Kidney (tissue), 22 donors: ENCODE measurements at places on chromosomes 2 and 18. TPM values are rescaled to one million over a fixed set of nuclear protein-coding genes. Genes with fewer than 3 reads are reported as not detected.

DNA sequence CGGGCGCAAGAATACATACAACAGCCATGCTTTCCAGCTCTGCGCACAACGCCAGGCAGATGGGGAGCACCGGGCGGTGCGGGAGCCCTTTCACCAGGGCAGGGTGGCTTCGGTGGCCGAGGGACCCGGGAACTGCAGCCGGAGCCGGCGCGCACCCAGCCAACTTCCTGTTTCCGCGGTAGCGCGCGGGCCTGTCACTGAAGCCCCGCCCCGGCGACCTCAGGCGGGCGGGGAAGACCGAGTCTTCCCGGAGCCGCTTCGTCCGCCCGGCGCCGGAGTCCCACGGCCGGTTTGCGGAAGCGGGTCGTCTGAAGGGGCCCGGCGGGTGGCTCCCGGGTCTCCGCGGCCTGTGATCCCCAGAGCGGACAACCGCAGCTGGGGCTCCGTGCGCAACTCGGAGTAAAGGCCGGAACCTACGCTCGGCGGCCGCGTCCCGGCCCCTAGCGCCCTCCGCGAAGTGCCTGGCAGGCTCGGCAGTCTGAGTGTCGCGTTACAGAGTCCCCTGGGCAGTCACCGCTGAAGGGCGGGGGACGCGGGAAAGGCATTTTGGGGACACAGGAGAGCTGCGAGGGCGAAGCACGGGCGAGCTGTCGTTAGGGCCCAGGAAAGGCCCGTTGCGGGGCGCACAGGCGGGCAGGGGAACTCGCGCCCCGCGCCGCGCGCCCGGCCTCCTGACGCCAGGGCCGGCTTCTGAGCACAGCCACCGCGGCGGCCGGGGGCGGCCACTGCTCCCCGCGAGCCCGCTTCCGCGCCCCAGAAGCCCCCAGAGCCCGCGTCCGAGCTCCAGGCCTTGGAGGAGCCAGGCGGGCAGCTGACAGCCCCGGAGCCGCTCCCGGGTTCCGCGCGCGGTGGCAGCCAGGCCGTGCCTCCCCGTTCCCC lies at the start of gene MPPE1:
MPPE1 (minus strand) TSS at position 136 of the 879 bp plus-strand sequence. CDS start 11,053 bp downstream, outside the sequence.
- H3K27ac ChIP-seq = peak within 1 kb of the TSS; percentile 99
- no peaks in the 10 kb centered on the region for H3K36me3 ChIP-seq
- peak; percentile 94 for DNase-seq
- peaks cover 15% of the 10 kb centered on the region for H3K4me1 ChIP-seq
- H3K27me3 ChIP-seq = no peaks in the 10 kb centered on the region

GRCh38 chr2:218852911-218853667 lies 6.5 kb upstream of the WNT6 start:
- no peak overlapping the region for H3K27ac ChIP-seq
- H3K4me3 ChIP-seq = no peak overlapping the region
- peak; percentile 74 for DNase-seq
- H3K36me3 ChIP-seq = no peaks in the 10 kb centered on the region
- H3K4me1 ChIP-seq = no peaks in the 10 kb centered on the region

DNA sequence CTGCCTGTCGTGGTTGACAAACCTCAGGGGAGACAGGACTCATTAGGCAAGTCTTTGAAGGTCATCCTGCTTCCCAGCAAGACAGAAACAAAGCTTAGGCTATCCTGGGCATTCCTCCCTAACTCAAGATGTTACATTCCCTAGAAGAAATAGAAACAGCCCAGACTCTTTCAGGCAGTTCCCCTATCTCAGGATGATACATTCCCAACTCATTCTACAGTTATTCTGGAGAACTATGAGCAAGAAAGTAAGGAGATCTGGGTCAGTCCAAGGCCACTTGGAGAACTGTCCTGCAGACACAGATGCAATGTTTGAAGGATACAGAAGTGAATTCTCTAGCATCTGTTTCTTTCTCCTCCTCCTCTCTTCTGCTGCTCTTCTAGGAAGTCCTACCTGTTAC lies 220.1 kb upstream of the NCKAP5 start:
- H3K36me3 ChIP-seq = no peaks in the 10 kb centered on the region
- H3K27ac ChIP-seq = no peak overlapping the region
- DNase-seq = no peak
- H3K4me1 ChIP-seq = no peaks in the 10 kb centered on the region
- H3K4me3 ChIP-seq = no peak overlapping the region

FTCDNL1 gene
- 3.4 TPM for total RNA-seq

- H3K27me3 ChIP-seq = no peaks in the 10 kb centered on the region
- H3K27ac ChIP-seq = no peak overlapping the region
- H3K36me3 ChIP-seq = no peaks in the 10 kb centered on the region
- DNase-seq = no peak
Measured at GRCh38 chr18:36058674-36059073, 8.7 kb downstream of the RPRD1A start.

GRCh38 chr2:30134582-30134981 lies 12.2 kb upstream of the YPEL5 start:
- H3K4me3 ChIP-seq = no peak overlapping the region
- H3K36me3 ChIP-seq = no peaks in the 10 kb centered on the region
- H3K4me1 ChIP-seq = no peaks in the 10 kb centered on the region
- H3K27me3 ChIP-seq = no peaks in the 10 kb centered on the region
- no peak overlapping the region for H3K27ac ChIP-seq
- DNase-seq = no peak

DNA sequence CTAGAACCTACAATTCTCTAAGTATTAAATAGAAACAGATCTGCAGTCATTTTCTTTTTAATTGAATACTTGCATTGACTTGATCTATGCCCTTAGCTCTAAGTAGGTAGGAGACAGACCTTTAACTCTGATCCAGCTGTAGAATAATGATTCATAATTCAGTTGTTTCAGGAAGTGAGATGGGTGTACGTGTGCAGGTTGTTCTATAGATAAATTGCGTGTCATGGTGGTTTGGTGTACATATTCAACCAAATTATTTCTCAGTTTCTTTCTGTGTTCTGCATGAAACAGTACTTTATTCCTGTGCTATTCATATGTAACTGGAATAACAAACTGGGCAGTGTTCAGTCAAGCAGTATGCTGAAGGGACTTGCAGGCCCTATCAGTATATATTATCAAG lies 34.3 kb upstream of the CD226 start:
- H3K27me3 ChIP-seq = no peaks in the 10 kb centered on the region
- no peaks in the 10 kb centered on the region for H3K36me3 ChIP-seq
- H3K27ac ChIP-seq = no peak overlapping the region
- no peak overlapping the region for H3K4me3 ChIP-seq
- DNase-seq = no peak

NYAP2 gene
- total RNA-seq = 0.66 TPM

ICOS gene
- 0.85 TPM for total RNA-seq

AMER3 gene
- total RNA-seq = not detected

- no peaks in the 10 kb centered on the region for H3K36me3 ChIP-seq
- no peaks in the 10 kb centered on the region for H3K4me1 ChIP-seq
- DNase-seq = no peak
- no peak overlapping the region for H3K4me3 ChIP-seq
- H3K27ac ChIP-seq = no peak overlapping the region
Measured at GRCh38 chr18:10279905-10280644, 174.4 kb upstream of the APCDD1 start.
